NCI-H1436 treated with DMSO at 0.1 percent for 48 hours (cell line): ENCODE measurements at places on chromosomes 4 and X.
A peak's percentile ranks its signal among the peaks of the same experiment; 100 is the strongest.

GRCh38 chrX:30702736-30703135, 49.5 kb downstream of the GK start:
- no peak for DNase-seq

- no peak for DNase-seq
Observed at GRCh38 chr4:155544547-155544946, 122.1 kb upstream of the GUCY1A1 start.

DNA sequence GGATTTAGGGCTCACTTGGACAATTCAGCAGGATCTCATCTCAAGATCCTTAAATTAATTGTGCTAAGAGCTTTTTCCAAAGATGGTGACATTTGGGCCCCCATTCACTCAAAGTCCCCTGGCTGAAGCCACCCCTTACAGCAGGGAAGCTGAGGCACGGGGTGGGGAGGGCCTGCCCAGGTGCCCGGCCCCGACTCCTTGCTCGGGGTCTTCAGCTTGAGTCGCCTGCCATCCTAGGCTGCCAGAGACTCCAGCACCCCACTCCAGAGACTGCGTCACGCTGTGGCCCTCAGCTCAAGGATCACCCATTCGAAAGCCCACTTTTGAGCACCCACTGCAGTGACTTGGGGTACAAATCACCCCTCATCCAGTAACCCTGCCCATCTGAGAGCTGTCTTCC, 39.2 kb upstream of the GPR78 start:
- DNase-seq: no peak

- DNase-seq: no peak
Observed at GRCh38 chrX:84336646-84337045, 148.6 kb upstream of the RPS6KA6 start.

- no peak for DNase-seq
Observed at GRCh38 chrX:250965-251364, 30.2 kb upstream of the PLCXD1 start.

- no peak for DNase-seq
Observed at GRCh38 chrX:119067023-119067739, 5.6 kb upstream of the CT47C1 start.

DNA sequence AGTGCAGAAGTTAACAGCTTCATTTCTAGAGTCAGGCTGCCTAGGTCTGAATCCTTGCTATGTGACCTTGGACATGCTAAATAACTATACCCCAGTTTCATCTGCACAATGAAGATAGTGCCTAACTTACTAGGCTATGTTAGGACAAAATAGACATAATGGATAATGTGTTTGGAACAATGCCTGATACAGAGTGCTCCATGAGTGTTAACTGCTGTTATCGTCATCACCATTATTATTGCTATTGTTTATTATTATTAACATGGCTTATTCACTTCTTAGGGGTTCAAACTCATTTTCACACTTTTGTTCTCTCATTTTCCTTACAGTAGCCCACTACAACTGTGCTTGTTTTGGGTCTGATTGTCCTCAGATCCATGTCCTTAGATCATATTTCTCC, 467.7 kb downstream of the SH2D1A start:
- no peak for DNase-seq

DNA sequence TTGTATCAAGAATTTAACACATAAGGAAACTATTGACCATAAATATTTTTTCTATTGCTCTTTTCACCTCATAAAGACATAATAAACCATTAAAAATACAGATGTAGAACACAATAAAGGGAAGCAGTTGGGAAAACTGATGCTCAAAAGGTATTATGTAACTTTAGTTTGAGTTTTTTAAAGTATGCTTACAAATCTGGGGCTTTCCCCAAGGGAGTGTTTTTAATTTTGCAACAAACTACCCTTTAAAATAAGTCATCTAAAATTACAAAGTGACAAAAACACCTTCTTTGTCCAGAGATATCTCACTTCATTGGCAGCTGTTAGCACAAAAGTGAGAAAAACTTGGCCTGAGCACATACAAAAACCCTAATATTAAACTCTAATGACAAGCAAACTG, 55.0 kb downstream of the PRDM5 start:
- DNase-seq: no peak

DNA sequence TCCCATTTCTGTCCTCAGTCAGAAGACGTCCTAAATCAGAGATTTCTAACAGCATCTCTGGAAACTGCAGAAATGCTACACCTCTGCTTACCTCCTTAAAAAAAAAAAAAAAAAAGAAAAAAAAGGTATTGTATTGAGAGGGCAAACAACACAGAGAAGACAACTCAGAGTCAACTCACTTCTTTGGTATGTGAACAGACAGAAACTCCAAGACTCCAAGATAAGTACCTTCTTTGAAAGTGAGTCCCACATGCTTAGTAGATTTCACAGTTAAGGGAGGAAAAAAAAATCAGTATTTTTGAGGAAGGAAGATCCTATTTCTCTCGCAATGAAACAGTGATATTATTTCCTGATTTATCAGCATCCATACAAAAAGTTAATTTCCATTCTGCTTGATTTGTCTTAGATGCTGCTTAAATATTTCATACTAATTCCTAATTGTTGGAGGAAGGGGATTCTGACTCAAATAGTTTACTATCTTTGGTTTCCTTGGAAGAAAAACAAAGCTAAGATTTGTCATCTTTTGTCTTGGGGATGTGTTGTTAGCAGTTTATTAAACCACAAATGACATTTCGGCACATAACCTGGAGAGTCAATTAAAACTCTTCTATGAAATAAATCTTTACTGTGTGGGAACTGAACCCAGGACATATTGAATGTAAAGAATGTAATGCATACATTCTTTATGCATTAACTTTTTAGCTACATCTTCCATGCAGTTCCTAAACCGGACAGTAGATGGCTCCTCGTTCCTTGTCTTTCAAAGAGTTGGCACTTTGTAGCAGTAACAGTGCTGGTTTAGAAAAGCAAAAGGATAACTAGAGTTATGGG, 4.7 kb downstream of the RASGEF1B start:
- DNase-seq: peak; percentile 42

- DNase-seq: no peak
Observed at GRCh38 chr4:87100168-87100567, 120.2 kb downstream of the KLHL8 start.

DNA sequence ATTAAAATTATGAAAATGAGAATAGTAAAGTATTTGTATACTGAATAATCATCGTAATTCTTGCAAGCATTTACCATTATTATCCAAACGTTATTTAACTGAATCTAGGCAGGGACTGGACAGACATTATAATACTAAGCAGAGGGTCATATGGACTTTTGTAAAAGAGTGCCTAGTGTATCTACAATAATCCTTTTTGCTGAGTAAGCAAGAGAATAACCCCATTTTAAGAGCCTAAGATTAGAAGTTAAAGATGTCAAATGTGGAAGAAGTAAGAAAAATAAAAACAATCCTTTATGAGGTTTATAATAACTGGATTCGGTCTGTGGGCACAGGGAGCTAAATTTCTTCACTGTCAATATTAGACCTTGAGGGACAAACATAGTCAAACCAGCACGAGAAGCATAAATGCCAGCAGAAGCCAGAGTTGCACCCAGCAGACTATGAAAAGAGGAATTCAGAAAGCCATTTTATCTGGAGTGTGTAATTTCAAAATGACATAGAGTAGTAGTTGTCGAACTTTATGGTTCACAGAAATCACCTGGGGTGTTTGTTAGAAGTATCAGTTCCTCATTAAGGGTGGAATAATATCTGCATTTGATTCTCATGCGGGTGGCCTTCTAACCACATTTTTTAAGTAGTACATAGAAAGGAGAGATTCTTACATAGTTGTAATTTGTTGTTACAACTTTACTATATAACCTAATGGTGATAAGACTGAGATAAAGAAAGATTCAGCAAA, 39.7 kb upstream of the DCLK2 start:
- DNase-seq: no peak

DNA sequence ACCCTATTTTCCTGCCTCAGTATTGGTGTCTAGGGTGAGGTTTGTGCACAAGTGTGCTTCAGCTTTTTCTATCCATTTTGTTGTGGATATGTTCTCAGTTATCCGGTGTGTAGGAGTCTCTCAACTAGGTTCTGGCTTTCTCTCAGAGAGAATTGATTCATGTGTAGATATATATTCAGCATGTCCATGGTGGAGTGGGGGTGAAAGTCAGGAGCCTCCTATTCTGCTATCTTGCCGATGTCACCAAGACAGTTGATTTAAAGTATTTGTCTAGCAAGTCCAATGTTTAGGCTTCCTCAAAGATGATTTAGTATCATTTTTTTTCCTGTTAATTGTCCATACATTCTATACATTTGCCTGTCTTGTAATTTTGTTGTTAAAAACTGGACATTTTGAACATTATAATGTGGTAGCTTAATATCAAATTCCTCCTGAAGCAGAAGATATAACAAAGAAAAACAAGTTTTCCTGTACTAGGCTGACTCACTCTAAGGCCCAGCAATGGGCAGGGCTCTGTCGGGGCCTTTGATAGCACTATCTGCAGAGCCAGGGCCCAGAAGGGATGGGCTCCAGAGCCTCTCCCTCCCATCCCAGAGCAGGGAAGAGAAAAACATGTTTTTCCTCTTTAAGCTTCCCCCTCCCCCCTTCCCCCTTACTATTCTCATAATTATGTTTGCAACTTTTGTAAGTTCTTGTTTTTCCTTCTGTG, 37.6 kb downstream of the GLUD2 start:
- DNase-seq: no peak

DNA sequence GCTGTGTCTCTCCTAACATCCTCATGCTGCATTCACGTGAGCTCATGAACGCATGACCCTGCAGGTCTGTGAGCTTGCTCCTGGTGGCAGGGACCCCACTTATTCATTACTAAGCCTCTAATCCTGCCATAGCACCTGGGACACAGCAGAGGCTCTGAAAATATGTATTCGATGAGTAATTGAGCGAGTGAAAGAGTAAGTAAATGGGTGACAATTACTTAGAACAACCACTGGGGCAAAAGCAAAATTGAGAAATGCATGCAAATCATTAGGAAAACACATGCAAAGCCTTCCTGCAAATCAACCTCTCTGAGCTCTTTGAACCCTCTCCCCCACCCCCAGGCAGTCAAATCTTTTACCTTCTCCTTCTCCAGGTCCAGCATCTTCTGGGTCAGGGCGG, 23.6 kb upstream of the C4orf50 start:
- no peak for DNase-seq

DNA sequence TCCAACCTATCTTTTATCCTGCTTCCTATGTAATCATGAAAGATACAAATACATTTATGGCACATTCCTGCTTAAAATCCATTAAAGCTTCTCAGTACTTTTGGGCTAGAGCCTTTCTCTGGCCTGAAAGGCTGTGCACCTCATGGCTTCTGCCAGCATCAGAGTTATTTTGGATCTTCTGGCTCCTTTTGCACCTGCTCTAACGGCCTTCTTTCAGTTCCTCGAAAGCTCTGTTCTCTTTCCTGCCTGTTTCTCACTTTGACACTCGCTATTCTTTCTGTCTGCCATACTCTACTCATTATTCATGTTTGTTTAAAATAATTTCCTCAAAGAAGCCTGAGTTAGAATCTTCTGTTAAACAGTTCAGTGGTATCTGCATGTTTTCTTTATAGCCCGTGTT, 86.0 kb downstream of the LRP2BP start:
- no peak for DNase-seq

- DNase-seq: no peak
Observed at GRCh38 chr4:14168919-14169318, 541.4 kb upstream of the BOD1L1 start.

- DNase-seq: no peak
Observed at GRCh38 chrX:48648336-48648751, 35.3 kb upstream of the WAS start.

DNA sequence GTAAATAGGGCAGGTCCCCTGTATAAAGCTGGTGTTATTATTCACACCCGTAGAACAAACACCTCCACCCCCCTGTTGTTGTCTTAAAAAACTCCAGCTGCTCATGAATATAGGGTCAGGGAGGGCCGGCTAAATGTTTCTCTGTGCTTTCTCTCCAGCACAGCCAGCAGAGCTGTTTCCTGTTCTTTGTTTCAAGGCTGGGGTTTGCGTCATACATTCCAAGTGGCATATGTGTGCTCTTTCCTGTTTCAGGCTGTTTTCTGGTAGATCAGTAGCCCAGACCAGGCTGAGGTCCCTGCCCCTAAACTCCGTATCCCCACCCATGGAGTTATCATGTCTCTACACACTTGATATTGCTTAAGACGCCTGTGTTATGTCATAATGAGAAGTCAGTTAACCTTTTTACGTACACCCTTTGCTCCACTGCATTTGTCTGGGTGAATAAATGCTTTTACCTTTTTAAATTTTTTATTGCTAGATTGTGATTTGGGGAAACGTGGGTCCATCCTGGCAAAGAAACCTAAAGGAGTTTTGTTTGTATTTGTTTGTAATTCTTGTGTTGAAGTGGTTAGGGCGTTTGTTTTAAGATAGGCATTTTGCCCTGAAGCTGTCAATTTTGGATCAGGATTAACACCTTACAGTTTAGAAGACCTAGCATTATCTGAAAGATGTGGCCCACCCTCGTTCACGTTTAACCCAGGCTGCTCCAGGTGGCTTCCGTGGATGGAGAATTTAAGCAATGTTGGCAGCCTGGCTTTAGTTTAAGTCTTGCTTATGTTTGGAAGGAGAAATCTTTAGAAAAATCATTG, 3.3 kb downstream of the KLF3 start:
- peak; percentile 54 for DNase-seq

GRCh38 chr4:105878668-105879067, 16.6 kb upstream of the NPNT start:
- DNase-seq: no peak

DNA sequence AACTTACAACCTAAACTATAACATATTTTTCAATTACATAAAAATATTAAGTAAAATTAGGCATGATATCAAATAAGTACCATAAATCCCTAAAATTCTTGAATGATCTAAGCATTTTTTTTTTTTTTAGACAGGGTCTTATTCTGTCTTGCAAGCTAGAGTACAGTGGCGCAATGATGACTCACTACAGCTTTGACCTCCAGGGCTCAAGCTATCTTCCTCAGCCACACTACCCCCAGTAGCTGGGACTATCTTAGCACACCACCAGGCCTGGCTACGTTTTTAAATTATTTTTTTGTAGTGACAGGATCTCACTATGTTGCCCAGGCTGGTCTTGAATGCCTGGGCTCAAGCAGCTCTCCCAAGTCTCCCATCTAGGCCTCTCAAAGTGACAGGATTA, 1042.3 kb downstream of the FSTL5 start:
- no peak for DNase-seq

- no peak for DNase-seq
Observed at GRCh38 chr4:81522711-81523110, 51.0 kb upstream of the RASGEF1B start.

GRCh38 chr4:7337196-7338058, 97.3 kb downstream of the PSAPL1 start:
- no peak for DNase-seq

- no peak for DNase-seq
Observed at GRCh38 chrX:101349193-101349562, 636 bp upstream of the TIMM8A start.
